ELR (cell line): ENCODE measurements at places on chromosomes 3 and 15.

DNA sequence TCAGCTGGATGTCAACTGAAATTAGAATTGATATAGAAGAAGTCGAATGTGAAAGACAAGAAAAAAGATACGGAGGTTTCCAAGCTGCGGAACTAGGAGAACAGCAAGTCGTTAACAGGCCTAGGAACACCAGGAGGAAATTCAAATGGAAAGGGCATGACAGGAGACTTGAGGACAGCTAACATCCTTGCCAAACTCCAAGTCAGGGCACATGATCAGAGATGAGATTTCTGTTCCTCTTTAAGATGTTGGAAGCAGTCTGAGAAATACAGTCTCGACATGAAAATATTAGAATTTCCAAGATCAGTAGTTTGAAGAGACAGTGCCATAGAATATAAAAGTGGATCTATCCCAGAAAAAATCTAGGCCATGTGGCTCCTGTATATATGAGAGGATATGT is 5.0 kb downstream of the MYO5A start:
- no peak for DNase-seq

DNA sequence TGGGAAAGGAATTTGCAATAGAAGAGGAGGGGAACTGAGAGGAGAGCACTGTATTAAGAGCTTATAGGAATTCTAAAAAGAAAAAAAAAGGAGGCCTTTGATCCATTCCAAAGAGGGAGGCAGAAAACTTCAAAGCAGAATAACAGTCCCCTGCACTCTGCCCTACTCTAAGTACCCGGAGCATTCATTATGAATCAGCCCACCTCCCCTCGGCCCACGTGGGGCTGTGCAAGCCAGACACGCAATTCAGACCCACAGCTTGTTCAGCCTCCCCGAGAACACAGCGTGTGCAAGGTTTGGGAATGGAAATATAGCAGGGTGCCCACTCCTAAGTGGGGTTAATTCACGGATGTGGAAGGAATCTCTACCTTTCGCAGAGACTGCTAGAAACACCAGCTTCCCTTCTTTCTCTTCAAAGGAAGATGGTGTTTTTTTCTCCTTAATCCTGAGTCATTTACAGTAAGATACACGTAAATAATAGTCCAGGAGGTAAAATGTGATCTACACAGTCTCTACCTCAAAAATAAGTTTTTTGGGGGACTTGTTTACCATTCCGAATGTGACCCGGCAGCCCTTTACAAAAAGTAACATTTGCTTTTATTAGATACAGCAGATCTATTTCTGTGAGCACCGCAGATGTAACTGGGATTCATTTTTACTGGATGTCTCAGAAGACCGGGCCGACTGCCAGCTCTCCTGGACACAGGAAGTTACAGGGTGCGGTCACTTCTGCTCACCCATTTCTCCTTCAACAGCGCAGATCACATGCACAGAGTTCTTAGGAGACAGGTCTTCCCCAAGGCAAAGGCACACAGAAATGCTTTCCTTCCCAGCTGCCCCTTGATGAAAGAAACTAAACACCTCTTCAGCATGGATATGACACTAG is 768.5 kb upstream of the CFAP20DC start:
- peak; percentile 91 for DNase-seq

DNA sequence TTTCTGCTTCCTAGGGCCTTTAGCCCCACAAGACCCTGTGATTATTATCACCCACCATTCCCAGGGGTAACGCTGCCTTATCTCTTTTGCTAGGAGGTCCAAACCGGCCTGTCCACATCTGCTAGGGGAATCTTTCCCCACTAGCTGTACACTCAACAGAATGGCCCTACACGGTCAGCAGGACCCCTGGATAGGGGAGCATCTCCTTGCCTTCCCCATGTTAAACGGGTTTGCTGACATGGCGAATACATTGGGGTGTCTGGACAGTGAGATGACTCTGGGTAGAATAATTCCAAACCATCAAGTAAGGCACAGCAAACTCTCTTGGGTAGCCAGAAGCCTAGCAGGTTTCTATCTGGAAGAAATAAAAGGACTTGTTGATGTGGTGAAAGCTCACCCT is 702 bp downstream of the TRAIP start:
- DNase-seq = no peak

DNA sequence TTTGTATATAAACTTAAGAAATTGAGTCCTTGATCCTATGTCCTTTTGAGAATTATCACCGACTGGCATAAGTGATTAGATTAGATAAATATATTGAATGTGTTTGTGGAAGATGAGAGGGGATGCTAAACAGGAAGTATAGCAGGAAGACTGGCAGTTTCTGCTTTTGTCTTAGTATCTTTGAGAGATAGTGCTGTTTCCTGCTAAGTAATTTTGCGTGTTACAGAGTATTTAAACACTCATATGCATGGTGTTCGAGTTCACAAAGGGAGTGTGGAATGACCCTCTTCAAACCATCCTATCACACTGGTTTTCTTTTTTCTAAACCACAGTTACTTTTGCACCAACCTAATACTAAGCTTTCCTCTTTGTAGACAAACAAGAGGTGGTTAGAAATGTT is 106.0 kb downstream of the KLHL25 start:
- no peak for DNase-seq

GRCh38 chr15:70098461-70099166 is 897 bp upstream of the TLE3 start:
- DNase-seq = peak; percentile 44

DNA sequence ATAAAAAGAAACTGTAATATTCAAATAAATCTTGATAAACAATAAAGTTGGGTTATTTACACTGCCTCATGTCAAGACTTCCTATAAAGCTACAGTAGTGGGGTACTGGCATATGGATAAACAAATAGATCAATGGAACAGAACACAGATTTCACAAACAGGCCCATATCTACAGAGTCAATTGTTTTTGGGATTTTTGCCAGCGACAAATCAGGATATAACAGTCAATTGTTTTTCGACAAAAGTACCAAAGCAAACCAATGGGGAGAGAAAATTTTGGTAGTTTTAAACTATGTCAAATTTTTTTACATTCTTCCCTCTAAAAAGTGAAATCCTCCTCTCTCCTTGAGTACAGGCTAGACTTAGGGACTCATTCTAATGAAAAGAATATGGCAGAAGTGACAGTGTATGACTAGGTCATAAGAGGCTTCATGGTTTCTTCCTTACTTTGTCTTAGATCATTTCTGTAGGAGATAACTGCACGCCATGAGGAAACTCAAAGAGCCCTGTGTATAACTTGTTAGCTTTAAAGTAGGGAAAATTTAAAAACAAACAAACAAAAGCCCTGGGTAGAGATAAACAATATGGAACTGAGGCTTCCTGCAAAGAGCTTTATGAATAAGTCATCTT is 16.9 kb downstream of the IP6K1 start:
- no peak for DNase-seq

- DNase-seq = peak; percentile 46
Measured at GRCh38 chr3:46845397-46845859, 17.8 kb downstream of the MYL3 start.

- DNase-seq = peak; percentile 65
Measured at GRCh38 chr3:109275702-109276293, 40.5 kb downstream of the DPPA2 start.
